NCI-H748 treated with DMSO at 0.1 percent for 48 hours (cell line): ENCODE measurements at places on chromosomes 4 and X.

DNA sequence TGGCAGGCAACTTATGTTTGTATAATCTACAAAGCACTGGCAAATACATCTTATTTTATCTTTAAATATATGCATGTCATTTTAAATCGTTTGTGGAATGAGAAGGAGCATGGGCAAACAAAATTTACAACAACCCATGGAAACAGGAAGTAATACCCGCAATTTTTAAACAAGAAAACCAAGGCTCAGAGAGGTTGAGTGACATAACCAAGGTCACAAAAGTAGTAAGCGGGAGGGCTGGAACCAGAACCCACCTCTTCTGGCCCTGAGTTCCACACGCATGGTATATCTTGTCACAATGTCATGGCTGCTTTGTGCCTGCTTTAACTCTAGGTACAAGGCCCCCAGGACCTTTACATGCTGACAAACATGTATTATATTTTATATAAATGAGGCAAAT, 52.9 kb downstream of the SLC7A11 start:
- no peak for DNase-seq

GRCh38 chr4:75490155-75490554, 24.0 kb downstream of the RCHY1 start:
- peak; percentile 6 for DNase-seq

DNA sequence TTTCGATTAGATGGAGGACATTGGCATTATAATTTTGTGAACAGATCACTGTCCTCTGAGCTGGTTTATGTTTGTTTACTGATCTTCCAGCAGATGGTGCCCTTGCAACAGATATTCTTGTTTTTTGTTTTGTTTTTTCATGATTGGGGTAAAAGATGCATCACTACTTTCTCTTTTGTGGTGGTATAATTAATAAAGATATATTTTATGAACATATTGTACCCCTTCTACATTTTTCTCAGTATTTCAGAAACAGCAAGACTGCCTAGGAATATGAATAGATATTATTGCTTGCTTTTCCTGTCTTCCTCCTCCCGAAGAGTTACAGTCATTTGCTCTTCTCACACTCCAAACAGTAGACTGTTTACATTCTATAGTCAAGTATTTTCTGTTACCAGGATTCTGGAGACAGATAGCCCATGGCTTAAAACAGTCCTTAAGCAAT, 905.2 kb downstream of the TRAM1L1 start:
- peak; percentile 42 for DNase-seq

DNA sequence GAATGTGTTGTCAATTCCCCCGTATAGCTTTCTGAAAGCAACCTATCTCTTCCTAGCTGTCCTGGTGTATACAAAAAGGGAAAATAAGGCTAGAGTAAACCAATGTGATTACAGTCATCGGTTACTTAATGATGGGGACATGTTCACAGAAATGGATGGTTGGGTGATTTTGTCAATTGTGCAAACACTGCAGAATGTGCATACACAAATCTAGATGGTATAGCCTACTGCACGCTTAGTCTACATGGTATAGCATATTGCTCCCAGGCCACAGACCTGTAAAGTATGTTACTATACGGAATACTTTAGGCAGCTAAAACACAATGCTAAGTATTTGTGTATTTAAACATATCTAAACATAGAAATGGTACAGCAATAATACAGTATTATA, 5.1 kb downstream of the DTHD1 start:
- DNase-seq = no peak

DNA sequence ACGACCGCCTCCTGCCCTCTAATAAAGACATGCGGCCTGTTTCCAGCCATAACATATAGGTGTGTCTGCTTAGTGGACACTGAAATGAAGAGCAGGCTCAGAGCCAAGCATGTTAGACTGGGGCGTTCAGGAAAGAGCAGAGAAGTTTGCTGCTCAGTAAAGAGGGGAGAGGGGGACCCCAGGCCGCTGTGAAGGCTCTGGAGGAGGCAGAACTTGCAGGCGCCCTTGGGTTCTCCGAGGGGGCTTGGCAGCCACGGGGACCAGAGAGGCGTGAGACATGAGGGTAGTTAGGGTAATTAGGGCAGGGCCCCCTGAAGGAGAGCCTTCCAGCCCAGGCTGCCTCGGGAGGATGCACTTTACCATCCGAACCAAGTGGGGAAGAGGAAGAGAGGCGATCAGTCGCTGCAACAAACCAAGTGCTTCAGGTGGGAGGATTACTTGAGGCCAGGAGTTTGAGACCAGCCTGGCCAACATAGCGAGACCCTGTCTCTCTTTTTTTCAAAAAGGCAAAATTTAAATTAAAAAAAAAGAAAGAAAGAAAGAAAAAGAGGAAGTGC, 46.6 kb upstream of the CDKN2AIP start:
- DNase-seq = no peak

- no peak for DNase-seq
These were observed 830.8 kb upstream of the POU3F4 start for GRCh38 chrX:82677286-82677685.

DNA sequence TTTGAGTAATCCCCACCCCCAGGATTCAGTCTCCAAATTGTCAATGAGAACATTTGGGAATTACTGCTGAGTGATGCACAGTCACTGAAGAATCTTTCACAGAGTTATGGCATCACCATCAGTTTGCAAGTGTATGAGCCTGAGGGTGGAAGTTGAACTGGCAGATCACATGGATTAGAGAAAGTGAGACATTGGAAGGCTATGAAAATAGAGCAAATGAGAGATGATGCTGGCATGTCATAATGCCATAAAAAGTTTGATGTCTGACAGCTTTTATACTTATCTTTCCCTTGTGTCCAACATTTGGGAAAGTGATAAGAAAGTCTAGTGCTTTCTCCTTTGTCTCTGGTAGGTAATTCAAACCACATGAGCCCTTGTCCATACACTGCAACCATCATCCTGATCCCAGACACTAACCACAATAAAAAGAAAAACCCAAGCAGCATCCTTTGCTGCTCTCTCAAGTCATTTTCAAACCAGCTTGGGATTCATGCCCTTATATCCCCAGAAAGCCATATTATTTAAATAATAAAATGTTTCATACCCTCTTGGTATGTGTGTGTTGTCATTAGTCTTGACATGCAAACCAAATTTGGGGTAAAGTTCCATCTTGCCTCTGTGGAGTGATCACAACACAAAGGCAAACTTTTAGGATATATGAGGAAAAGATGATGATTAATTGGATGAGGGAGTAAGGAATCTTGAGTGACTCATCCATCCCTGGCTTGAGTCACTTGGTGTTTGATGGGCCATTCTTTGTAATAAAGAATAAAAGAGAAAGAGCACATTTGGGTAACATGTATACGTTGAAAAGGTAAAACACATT, 438.9 kb downstream of the GRXCR1 start:
- DNase-seq = no peak

DNA sequence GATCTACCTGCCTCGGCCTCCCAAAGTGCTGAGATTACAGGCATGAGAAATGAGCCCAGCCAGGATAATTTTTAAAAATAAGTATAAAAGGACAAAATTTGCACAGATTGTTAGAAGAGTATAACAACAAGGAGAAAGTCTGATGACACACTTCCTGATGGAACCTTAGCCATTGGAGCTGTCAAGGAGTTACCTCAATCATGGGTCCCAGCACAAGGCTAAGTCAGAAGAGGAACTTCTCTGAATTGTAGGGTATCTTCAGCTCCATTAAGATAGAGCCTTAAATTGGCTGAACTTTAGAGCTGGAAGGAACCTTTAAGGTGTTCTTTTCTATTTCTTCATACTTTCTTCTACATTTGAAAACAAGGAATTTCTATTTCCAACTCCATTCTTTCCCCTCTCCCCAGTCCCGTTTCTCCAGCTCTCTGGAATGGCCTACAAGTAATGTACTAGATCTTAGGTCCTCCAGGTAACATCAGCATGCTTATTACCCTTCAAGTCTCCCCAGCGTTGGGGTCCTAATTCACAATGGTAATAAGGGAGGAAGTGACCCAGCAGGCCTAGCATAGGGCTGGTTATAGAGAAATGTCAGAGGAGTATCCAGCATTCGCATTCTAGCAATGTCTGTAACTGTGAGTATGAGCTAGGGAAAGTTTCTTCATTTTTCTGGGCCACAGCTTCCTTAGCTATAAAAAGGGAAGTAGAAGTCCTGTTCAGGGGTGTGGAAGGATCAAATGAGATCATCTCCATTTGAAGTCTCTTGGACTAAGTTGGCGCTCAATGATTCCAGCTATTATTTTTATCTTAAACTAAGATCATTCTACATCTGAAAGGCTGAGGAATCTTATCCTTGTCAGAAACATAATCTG, 18.5 kb upstream of the RBPJ start:
- DNase-seq = no peak

- DNase-seq = no peak
These were observed 117.2 kb downstream of the GASK1B start for GRCh38 chr4:158055668-158056067.

GRCh38 chr4:138190452-138190858, 51.7 kb downstream of the SLC7A11 start:
- DNase-seq = no peak

- no peak for DNase-seq
These were observed 47.1 kb downstream of the SORBS2 start for GRCh38 chr4:185764876-185765275.

DNA sequence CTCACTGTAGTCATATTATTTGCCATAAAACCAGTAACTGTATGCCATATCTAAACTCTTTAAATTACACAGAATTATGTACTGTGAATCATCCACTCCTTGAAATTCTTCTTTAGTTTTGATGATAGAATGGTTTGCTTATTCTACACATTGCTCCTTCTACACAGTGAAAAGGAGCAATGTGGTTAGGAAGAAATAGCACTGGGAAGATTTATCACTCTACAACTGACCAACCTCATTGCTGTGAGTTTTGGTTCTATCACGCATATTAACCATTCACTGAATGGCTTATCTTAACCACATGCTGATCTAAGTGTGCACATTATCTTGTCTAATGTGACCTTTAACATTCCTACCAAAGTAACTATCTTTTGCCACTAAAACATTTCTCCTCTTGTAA, 415.7 kb upstream of the NDST4 start:
- no peak for DNase-seq

DNA sequence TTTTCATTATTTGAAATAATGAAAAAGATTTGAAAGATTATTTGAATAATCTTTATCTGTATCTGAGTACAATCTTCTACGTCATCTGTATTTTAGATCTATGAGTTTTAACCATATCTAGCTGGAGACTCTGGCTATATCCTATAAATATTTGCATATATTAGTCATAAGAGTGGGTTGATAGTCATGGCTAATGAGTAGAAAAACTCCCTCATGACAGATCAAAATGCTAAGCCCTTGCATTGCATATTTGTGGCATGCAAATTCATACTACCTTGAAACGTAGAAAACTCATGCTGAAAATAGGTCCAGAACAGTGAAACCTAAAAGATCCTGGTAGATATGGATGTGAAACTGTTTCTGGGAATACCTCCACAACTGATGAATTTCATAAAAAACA, 291.3 kb downstream of the GALNTL6 start:
- no peak for DNase-seq

GRCh38 chrX:29797156-29797555, 418.2 kb upstream of the MAGEB2 start:
- DNase-seq = no peak

- DNase-seq = no peak
These were observed 213.8 kb upstream of the LDB2 start for GRCh38 chr4:17112292-17112659.

DNA sequence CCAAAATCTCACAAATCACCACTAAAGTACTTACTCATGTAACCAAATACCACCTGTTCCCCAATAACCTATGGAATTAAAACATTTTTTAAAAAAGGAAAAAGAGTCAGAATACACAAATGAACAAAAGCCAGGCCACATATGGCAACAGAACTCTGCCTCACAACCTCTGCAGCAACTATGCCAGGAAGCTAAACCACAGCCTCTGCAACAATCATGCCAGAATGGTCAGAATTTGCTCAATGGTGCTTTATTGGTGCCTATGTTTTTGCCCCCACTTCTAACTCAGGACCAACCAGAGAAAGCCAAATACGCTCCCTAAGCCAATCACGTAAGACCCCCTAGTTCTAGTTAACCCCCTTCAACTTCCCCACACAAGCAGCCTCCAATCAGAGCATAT, 69.6 kb downstream of the HOPX start:
- DNase-seq = no peak

DNA sequence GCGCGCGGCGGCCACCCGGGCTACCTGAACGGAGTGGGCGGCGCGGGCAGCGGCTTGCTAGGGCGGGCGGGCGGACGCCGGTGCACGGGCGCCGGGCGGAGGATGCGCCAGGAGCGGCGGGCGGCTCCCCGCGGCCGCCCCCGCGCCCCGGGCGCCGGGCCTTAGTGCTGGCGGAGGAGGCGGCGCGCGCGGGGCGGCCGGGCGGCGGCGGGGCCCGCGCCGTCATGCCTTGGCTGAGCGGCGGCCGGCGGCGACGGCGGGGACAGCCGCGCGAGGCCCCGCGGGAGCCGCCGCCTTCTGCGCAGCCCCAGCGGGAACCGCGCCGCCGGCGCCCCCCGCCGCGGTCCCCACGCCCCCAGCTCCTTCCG, 48.2 kb downstream of the CLDN34 start:
- DNase-seq = no peak

DNA sequence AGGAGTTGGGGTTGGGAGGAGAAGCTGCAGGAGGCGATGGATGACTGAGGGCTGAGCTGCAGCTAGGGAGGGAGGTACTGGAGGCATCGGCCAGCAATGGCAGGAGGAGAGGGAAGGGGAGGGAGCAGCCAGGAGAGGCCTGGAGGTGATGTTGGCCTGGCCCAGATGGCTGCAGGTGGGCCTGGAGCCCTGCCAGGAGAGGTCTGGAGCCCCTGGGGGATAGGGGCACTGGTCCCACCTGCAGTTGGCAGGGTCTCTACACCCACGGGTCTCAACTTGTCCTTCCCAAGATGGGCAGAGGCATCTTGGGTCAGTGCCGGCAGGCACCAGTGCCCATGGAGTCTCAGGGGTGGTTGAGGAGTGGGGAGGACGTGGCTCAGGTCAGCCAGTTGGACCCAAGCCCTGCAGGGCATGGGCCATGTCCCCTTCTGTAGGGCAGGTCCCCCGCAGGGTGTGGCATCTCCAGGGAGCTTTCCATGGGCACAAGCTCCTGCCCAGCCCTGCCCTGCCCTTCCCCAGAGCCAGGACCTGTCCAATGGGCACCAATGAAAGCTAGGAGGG, 2.7 kb upstream of the MXD4 start:
- no peak for DNase-seq

DNA sequence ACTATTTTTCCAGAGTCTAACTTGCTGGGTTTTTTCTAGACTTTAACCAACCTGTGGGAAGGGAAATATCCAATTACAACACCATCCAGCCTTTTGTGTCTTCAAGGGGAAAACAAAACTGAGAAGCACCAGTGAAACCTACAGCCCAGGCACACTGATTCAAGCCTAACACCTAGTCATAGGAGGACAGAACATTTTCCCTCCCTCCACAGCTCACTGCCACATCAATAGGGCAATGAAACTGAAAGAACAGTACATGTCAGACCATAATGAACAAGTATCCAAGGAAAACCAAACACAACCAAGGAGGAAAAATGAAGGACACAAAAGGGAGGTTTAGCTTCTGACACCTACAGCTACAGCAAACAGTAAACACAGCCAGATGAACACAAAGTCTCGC, 17.6 kb downstream of the MAGEA8 start:
- no peak for DNase-seq
